ENCODE measurements at places on chromosomes 16 and 17.

DNA sequence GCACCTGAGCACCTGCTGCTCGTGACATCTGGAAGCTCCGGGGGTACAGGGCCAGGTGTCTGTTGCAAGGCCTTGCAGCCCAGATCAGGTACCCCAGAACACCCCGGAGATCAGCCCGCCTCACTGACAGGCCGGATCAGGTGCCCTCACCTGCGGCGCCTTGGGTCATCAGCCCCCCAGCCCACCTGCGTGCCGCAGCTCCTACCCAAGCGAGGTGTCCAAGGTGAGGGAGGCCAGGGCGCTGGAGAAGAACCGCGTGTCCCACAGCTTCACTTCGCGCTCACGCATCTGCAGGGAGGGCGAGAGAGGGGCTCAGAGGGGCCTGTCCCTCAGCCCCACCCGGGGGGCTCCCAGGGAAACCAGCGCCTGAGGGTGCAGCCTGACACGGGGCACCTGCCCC, 16.1 kb downstream of the VASN start:
- peaks cover 2% of the 10 kb centered on the region for H3K36me3 ChIP-seq
- no peak for DNase-seq
- H3K27me3 ChIP-seq = no peaks in the 10 kb centered on the region
- H3K4me3 ChIP-seq = no peak overlapping the region
- H3K4me1 ChIP-seq = peaks cover 50% of the 10 kb centered on the region
- H3K27ac ChIP-seq = no peak overlapping the region

DNA sequence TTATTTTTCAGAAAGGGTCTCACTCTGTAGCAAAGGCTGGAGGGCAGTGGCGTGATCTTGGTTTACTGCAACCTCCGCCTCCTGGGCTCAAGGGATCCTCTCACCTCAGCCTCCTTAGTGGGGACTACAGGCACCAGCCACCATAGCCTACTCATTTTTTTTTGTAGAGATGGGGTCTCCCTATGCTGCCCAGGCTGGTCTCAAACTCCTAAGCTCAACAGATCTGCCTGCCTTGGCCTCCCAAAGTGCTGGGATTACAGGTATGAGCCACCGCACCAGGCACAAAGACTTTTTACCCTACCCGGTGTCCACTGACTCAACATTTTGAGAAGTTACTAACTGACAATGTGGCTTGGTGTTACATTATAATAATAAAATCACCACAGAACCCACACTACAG, 7.2 kb downstream of the GRB2 start:
- no peaks in the 10 kb centered on the region for H3K27me3 ChIP-seq
- no peak for DNase-seq
- no peak overlapping the region for H3K27ac ChIP-seq
- no peak overlapping the region for H3K4me3 ChIP-seq

DNA sequence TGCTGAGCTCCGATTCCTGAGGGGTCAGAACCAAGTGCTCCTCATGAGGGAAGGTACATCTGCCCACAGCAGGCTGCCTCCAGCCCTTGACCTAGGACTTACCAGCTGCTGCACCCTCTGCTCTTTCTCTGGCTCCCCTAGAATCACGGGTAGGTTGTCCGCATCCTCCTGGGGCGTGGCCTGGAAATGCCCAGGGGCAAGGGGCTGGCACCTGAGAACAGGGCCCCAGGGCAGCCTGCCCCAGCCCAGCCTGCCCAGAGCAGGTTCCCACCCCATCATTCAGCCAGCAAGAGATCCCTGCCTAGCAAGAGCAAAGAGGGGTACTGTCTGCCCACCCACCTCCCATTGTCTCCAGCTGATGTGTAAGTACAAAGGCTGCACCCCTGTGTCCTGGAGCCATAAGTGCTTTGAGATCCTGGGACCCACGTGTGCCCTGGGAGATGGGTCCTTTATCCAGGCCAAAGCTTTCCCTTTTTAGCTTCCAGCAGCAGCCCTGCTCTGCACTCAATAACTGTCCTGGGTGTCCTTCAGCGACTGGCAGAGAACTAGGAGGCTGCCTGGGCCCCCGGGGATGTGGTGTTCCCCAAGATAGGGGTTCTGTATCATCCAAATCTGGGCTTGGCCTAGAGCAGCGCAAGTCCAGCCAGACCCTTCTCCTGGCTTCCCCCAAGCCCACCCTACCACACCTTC, 5.1 kb downstream of the TSPOAP1 start:
- peaks cover 5% of the 10 kb centered on the region for H3K36me3 ChIP-seq
- peak overlapping the region; percentile 70 for H3K4me3 ChIP-seq
- H3K27ac ChIP-seq = peak overlapping the region; percentile 82
- no peaks in the 10 kb centered on the region for H3K27me3 ChIP-seq

DNA sequence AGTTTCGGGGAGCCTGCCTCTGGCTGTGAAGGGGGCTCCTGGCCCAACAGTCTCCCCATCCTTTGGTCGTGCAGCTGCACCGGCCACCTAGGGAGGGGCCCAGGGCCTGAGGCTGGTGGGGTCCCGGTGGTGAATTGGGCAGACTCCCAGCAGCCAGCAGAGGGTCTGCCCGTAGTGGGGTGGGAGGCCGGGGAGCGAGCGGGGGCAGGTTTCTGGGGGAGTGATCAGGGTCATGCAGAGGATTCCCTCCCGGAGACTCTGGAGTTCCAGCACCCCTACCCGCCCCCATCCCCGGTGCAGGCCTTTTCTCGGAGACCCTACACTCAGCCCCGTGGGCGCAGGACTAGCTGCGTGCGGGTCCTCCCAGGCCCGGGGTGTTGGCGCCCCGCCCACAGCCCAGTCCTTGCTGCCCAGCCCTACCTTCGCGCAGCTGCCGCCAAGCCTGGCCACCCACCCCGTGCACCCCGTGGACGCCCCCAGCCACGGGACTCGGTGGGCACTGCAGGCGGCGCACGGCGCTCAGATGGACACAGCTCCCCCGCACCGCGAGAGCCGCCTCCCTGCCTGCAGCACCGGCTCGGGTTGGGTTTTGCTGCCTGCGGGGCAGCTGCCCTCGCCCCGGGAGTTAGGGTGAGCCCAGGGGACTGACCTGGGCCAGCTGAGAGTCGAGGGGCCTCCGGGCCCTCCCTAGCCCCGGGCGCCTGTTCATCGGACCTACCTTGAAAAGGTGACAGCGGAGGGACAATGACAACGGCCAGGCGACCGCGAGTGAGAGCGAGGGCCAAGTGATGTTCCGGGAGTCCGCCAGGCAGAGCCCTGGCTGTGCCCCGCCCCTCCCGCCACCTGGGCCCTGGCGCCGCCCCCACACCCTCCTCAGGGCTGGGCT, at the start of gene GNG13:
Gene GNG13, minus strand, starts transcription at position 787 of the 886 bp plus-strand sequence. CDS start 1,657 bp downstream, outside the sequence.
- H3K36me3 ChIP-seq = peaks cover 12% of the 10 kb centered on the region
- no peak within 1 kb of the TSS for H3K27ac ChIP-seq
- peaks cover 71% of the 10 kb centered on the region for H3K27me3 ChIP-seq

DNA sequence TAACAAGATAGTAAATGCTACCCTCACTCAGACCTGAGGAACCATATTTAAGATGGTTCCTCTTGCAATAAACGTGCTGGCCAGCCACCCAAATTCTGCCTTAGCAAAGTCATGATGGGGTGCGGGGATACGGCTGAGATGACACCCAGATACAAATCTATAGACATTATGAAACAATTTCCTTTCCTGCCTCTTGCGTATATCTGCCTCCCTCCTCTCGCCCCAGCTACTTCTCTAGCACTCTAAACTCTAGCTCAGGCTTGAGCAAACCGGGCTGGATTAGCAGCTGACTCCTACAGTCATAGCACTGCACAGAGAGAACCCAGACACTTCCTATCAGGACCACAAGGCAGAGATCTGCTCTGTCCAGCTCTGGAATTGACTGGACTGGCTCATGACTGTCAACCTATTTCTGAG, 22.3 kb downstream of the CD300LF start:
- no peak for DNase-seq
- no peak overlapping the region for H3K4me3 ChIP-seq
- no peaks in the 10 kb centered on the region for H3K4me1 ChIP-seq
- peaks cover 70% of the 10 kb centered on the region for H3K27me3 ChIP-seq
- no peaks in the 10 kb centered on the region for H3K36me3 ChIP-seq
- H3K27ac ChIP-seq = no peak overlapping the region

DNA sequence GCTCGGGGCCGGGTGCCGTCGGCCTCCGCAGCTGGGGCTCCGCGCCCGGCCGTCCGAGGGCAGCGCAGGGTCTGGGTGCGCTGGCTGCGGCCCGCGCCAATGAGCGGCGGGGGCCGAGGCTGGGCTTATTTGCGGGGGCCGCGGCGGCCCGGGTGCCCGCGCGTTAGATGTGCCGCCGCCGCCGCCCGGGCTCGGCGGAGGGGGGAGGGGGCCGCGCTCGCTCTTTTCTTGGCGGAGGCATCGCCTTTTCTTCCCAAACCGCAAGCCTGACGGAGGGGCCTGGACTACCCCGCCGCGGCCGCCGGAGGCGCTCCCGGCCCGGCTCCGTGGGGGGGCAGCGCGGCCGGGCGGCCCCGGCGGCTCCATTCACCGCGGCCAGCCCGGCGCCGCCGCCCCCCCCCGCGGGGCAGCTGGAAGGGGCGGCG, at the start of gene NOTUM:
Gene NOTUM, minus strand, starts transcription at position 101 of the 425 bp plus-strand sequence. CDS start 278 bp downstream, outside the sequence.
- H3K27me3 ChIP-seq = peaks cover 55% of the 10 kb centered on the region
- no peak within 1 kb of the TSS for H3K27ac ChIP-seq
- H3K4me3 ChIP-seq = peak within 1 kb of the TSS; percentile 30
- DNase-seq = no peak
- H3K4me1 ChIP-seq = peaks cover 6% of the 10 kb centered on the region

GRCh38 chr17:82152114-82152513, 54.1 kb upstream of the FASN start:
- no peak for DNase-seq
- peaks cover 13% of the 10 kb centered on the region for H3K4me1 ChIP-seq
- H3K27me3 ChIP-seq = no peaks in the 10 kb centered on the region
- peaks cover 5% of the 10 kb centered on the region for H3K36me3 ChIP-seq
- H3K27ac ChIP-seq = no peak overlapping the region

DNA sequence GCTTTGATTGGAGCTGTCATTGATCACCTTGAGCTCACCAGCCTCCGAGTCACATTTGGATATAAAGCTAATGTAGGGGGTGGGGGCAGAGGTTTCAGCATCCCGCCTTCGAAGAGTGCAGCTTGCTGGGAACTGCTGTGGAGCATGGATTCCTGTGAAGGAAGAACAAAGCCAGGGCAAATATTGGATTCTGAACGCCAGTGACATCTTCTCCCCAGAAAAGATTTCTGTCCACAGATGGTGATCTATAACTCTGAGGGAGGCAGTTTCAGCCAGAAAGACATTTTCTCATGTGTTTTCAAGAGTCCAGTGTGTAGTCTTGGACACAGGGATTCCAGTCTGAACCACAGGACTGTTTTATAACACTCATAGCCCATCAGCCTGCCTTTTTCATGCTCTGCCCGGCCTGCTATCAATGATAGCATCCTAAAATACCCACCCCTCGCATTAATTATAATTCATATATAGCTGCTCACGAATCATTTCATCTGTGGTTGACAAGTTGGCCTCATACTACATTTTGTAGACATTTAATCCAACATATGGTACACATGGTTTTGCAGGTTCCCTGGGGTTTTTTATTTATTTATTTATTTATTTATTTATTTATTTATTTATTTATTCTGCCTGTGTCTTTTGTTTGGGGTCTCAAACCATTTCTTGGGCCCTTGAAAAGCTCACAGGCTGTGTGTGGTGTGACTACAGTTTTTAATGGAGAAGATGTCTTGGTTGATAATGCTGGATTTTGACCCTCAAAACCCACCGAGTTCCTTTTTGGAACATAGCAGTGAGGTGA, 47.1 kb upstream of the SALL1 start:
- H3K4me1 ChIP-seq = no peaks in the 10 kb centered on the region
- H3K27ac ChIP-seq = no peak overlapping the region
- no peak overlapping the region for H3K4me3 ChIP-seq
- H3K36me3 ChIP-seq = no peaks in the 10 kb centered on the region
- no peak for DNase-seq

Measured in mesothelial cell of epicardium (in vitro differentiated cells).